ENCODE measurements at places on chromosomes 11 and 22. TPM values are rescaled to one million over a fixed set of nuclear protein-coding genes. Genes with fewer than 3 reads are reported as not detected.

DNA sequence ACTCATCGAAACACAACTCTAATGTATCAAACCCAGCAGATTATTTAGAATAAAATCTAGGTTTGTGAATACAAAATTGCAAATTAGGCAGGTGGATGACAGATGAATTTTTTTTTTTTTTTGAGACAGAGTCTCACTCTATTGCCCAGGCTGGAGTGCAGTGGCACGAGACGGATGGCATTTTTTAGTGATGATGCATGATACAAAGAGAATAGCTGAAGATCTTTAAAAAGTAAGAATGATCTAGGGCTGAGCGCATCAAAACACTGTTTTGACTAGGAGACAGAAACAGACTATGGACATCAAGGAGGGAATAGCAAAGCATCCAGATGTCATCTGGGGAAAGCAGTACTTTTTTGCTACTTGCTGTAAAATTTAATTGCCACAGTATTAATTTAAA lies 63.8 kb downstream of the IMMP1L start:
- no peak for DNase-seq
- no peak overlapping the region for H3K27ac ChIP-seq
- no peaks in the 10 kb centered on the region for H3K27me3 ChIP-seq
- H3K4me3 ChIP-seq: no peak overlapping the region
- H3K36me3 ChIP-seq: peaks cover 18% of the 10 kb centered on the region
- H3K4me1 ChIP-seq: no peaks in the 10 kb centered on the region

GRCh38 chr11:128859563-128860441 lies 7.3 kb downstream of the KCNJ1 start:
- no peak overlapping the region for H3K27ac ChIP-seq
- H3K4me3 ChIP-seq: no peak overlapping the region
- H3K36me3 ChIP-seq: no peaks in the 10 kb centered on the region
- H3K27me3 ChIP-seq: peaks cover 6% of the 10 kb centered on the region

DNA sequence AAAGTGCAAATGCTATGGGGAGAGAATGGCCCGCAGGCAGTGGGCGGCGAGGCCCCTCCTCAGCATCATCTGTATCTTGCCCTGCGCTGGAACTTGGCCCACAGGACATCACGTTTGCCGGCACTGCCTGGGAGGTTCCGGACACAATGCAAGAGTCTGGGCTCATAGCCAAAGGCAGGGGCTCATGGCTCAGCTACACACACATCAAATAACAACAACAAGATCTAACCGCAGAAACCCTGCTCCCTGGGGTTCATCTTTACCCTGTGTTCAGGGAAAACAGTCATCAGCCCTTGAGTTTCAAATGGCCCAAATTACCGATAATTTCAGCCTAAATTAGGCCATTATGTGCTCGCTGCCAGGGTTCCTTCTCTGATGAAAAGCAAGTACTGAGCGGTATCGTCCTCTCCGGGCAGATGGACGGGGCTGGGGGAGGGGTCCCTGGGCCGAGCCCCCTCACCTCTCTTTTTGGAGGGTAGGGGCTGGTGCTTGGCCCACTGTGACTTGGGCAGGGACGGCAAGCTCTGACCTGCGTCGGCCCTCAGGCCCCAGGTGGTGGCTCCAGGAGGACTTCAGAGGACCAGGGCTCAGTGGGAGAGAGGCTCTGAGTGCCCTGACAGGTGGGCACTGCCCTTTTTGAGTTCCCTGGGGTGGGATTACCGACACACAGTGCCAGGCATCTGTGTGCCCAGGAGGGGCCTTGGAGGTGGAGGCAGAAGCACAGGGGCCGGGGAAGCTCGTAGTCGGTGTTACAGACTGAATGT lies 25.0 kb upstream of the GAL start:
- no peak overlapping the region for H3K27ac ChIP-seq
- H3K27me3 ChIP-seq: no peaks in the 10 kb centered on the region
- DNase-seq: no peak
- no peaks in the 10 kb centered on the region for H3K4me1 ChIP-seq
- no peak overlapping the region for H3K4me3 ChIP-seq

GRCh38 chr11:66414120-66414934 lies 6.5 kb upstream of the NPAS4 start:
- H3K27ac ChIP-seq: no peak overlapping the region
- no peak overlapping the region for H3K4me3 ChIP-seq
- peaks cover 39% of the 10 kb centered on the region for H3K27me3 ChIP-seq

- no peak overlapping the region for H3K27ac ChIP-seq
- no peaks in the 10 kb centered on the region for H3K36me3 ChIP-seq
- no peak overlapping the region for H3K4me3 ChIP-seq
- no peaks in the 10 kb centered on the region for H3K27me3 ChIP-seq
Observed at GRCh38 chr11:26765323-26765722, 43.5 kb upstream of the SLC5A12 start.

- DNase-seq: no peak
- H3K4me3 ChIP-seq: no peak overlapping the region
- peaks cover 34% of the 10 kb centered on the region for H3K27me3 ChIP-seq
- H3K36me3 ChIP-seq: no peaks in the 10 kb centered on the region
- no peak overlapping the region for H3K27ac ChIP-seq
Observed at GRCh38 chr22:50167689-50168489, 2.6 kb upstream of the PANX2 start.

GRCh38 chr11:12390687-12391110 lies 13.3 kb downstream of the PARVA start:
- no peaks in the 10 kb centered on the region for H3K4me1 ChIP-seq
- H3K27me3 ChIP-seq: no peaks in the 10 kb centered on the region
- H3K4me3 ChIP-seq: no peak overlapping the region
- H3K27ac ChIP-seq: no peak overlapping the region
- H3K36me3 ChIP-seq: no peaks in the 10 kb centered on the region

GRCh38 chr22:29004647-29005371 lies 56.8 kb downstream of the C22orf31 start:
- no peak overlapping the region for H3K27ac ChIP-seq
- DNase-seq: no peak
- H3K4me3 ChIP-seq: no peak overlapping the region
- no peaks in the 10 kb centered on the region for H3K36me3 ChIP-seq

DNA sequence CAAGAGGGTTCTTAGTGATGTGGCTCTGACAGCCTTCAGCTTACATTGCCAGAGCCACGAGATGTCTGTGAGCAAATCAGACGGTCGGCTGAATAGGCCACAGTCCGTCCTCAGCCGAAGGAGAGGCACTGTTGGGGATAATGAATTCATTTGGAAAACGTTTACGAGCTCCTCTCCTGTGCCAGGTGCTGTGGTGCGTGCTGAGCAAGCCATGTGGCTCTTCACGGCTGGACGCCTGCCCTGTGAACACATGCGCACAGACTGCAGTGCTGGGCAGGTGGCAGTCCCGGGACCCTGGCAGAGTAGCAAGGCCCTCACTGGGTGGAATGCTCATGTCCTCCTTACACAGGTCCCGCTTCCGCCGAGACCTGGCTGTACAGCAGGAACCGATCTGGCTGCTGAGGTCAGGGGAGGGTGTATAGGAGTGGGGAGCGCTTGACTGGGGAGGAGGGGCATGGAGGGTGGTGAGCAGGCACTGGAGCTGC lies 6.8 kb downstream of the TBC1D22A start:
- no peak overlapping the region for H3K4me3 ChIP-seq
- H3K36me3 ChIP-seq: peaks cover 19% of the 10 kb centered on the region
- DNase-seq: no peak
- peaks cover 58% of the 10 kb centered on the region for H3K4me1 ChIP-seq
- no peaks in the 10 kb centered on the region for H3K27me3 ChIP-seq

GRCh38 chr11:88102598-88102934 lies 72.7 kb downstream of the RAB38 start:
- no peaks in the 10 kb centered on the region for H3K4me1 ChIP-seq
- H3K27me3 ChIP-seq: peaks cover 18% of the 10 kb centered on the region
- H3K36me3 ChIP-seq: no peaks in the 10 kb centered on the region

DNA sequence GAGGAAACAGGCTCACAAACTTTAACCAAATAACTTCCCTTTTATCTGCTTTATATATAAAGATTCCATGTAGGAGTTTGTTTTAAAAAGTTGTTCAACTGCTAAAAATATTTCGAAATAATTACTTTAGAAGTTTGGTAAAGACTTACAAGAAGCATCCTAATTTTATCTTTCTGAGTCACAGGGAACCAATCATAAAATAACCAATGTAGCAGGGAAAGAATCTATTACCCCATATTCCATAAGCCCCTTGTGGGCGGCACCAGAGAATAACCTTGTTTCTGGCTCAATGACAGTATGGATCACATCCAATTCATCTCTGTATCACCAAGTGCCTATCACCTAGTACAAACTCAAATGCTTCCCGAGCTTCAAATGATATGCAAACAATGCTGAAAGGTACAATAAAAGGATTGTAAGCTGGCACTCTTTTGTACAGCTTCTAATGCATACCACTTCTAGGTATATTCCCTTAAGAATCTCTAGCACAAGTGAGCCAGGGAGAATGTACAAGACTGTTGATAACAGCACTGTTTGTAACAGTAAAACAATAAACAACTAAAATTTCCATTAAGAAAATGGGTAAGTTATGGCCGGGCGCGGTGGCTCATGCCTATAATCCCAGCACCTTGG lies 158.4 kb downstream of the ATG16L2 start:
- H3K27ac ChIP-seq: no peak overlapping the region
- DNase-seq: no peak
- no peak overlapping the region for H3K4me3 ChIP-seq
- H3K36me3 ChIP-seq: peaks cover 51% of the 10 kb centered on the region
- peaks cover 35% of the 10 kb centered on the region for H3K4me1 ChIP-seq

GRCh38 chr11:88478136-88478815 lies 140.7 kb upstream of the CTSC start:
- H3K4me3 ChIP-seq: no peak overlapping the region
- no peaks in the 10 kb centered on the region for H3K36me3 ChIP-seq
- no peak for DNase-seq
- no peaks in the 10 kb centered on the region for H3K4me1 ChIP-seq

- H3K4me3 ChIP-seq: no peak overlapping the region
- H3K36me3 ChIP-seq: peaks cover 4% of the 10 kb centered on the region
- H3K27ac ChIP-seq: no peak overlapping the region
- peaks cover 22% of the 10 kb centered on the region for H3K4me1 ChIP-seq
- no peak for DNase-seq
- peaks cover 18% of the 10 kb centered on the region for H3K27me3 ChIP-seq
Observed at GRCh38 chr22:48104102-48104738, 1341.8 kb downstream of the TBC1D22A start.

Gene USH1C
- total RNA-seq: not detected

Gene CBLIF
- total RNA-seq: not detected

Gene LBHD1
- total RNA-seq: 21.3 TPM

Gene OR2D2
- not detected for total RNA-seq

Measured in activated CD4-positive, alpha-beta T cell treated with anti-CD3 and anti-CD28 coated beads, Interleukin-2, amount 10 ng/mL, durations not matched to agents 7 days and 5 days (primary cell).